ENCODE measurements at places on chromosomes 12 and 14.

GRCh38 chr12:128932521-128932920 is 79.2 kb downstream of the GLT1D1 start:
- DNase-seq: no peak

- no peak for DNase-seq
Measured at GRCh38 chr12:74775276-74775675, 237.6 kb downstream of the ATXN7L3B start.

GRCh38 chr12:72747111-72747849 is 475.1 kb downstream of the TRHDE start:
- no peak for DNase-seq

DNA sequence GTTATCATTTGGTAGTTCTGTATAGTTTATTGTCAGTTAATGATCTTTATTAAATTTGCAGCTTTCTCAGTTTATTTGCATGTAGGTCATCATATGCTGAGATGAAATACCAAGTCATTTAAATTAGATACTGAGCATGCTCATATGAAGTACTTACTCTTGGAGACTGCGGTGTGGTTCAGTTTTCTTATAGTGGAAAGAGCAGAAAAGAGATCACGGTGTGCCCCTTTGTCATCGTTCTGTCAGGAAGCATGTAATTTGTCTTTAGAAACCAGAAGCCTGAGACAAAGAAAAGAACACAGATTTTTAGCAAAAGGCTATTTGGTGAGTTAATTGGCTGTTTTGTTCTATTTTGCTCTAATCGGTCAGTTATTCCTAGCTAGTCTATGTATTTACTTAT is 75.6 kb downstream of the PLEKHA5 start:
- DNase-seq: no peak

Data from HTR-8/SVneo (cell line).